Subcutaneous preadipocyte (primary cell): ENCODE measurements at places on chromosomes 1 and 21. TPM values are rescaled to one million over a fixed set of nuclear protein-coding genes. Genes with fewer than 3 reads are reported as not detected.

Gene POU3F1
- total RNA-seq, result under 0.01 TPM in 1 of 2 replicates, not detected in the other

Gene LCE1A
- total RNA-seq, result not detected in 2 replicates

Gene CAPZB
- total RNA-seq, result 171 and 180 TPM in 2 replicates

Gene PLA2G2F
- not detected in 2 replicates for total RNA-seq

Gene AMY2A
- total RNA-seq, result not detected in 2 replicates

Gene C1orf56
- total RNA-seq, result 2.2 and 2.3 TPM in 2 replicates

Gene OR6N2
- total RNA-seq, result not detected in 2 replicates

Gene ZNF695
- 1.8 and 4.5 TPM in 2 replicates for total RNA-seq

Gene OR11L1
- not detected in 2 replicates for total RNA-seq

Gene CD53
- total RNA-seq, result not detected in 2 replicates

Gene RIPK4
- under 0.01 TPM in 1 of 2 replicates, not detected in the other for total RNA-seq

Gene CRYAA
- total RNA-seq, result not detected in 2 replicates

Gene S100B
- total RNA-seq, result not detected in 2 replicates

Gene PADI1
- not detected in 2 replicates for total RNA-seq

Gene MIER1
- 20.2 and 26.8 TPM in 2 replicates for total RNA-seq

Gene LAMC1
- 598 and 810 TPM in 2 replicates for total RNA-seq

Gene ARPC5
- total RNA-seq, result 56.2 and 79.0 TPM in 2 replicates

Gene FAM131C
- under 0.01 and 0.37 TPM in 2 replicates for total RNA-seq

Gene C2CD4D
- not detected in 2 replicates for total RNA-seq

Gene ARHGEF10L
- total RNA-seq, result 16.5 and 17.2 TPM in 2 replicates

Gene RTCA
- 27.6 and 32.1 TPM in 2 replicates for total RNA-seq

Gene SLC45A3
- total RNA-seq, result 0.37 and 0.78 TPM in 2 replicates

Gene LEMD1
- not detected in 2 replicates for total RNA-seq

Gene CNR2
- not detected in 2 replicates for total RNA-seq

Gene TRIM67
- total RNA-seq, result under 0.01 TPM in 1 of 2 replicates, not detected in the other

Gene SGIP1
- total RNA-seq, result 6.8 and 8.8 TPM in 2 replicates

Gene KCNJ15
- total RNA-seq, result 16.6 and 24.3 TPM in 2 replicates

Gene CDK18
- under 0.01 TPM in 1 of 2 replicates, not detected in the other for total RNA-seq

Gene VTCN1
- total RNA-seq, result not detected in 2 replicates

Gene PSMB2
- total RNA-seq, result 19.8 and 23.3 TPM in 2 replicates

Gene TNFRSF8
- total RNA-seq, result under 0.01 TPM in 1 of 2 replicates, not detected in the other

Gene CD1E
- not detected in 2 replicates for total RNA-seq

Gene C8A
- not detected in 2 replicates for total RNA-seq

Gene HMCN1
- 15.4 and 66.1 TPM in 2 replicates for total RNA-seq

Gene GABRD
- total RNA-seq, result not detected in 2 replicates

Gene TMEM125
- not detected in 2 replicates for total RNA-seq

Gene SASS6
- 2.9 and 5.3 TPM in 2 replicates for total RNA-seq

Gene ZBTB18
- 2.9 and 6.1 TPM in 2 replicates for total RNA-seq

Gene SPRR2F
- total RNA-seq, result not detected in 2 replicates

Gene IL20
- not detected in 2 replicates for total RNA-seq

Gene HMGCS2
- not detected in 2 replicates for total RNA-seq

Gene LMOD1
- 0.20 and 1.8 TPM in 2 replicates for total RNA-seq

Gene KRTAP13-2
- total RNA-seq, result not detected in 2 replicates

Gene DIO1
- not detected in 2 replicates for total RNA-seq

Gene ATAD3A
- total RNA-seq, result 38.9 and 57.3 TPM in 2 replicates

Gene RBM8A
- total RNA-seq, result 59.4 and 71.3 TPM in 2 replicates

Gene PTPRC
- total RNA-seq, result not detected in 2 replicates
